ENCODE measurements at places on chromosomes 5 and 9.

- no peak for DNase-seq
These were observed 144.8 kb downstream of the BRINP1 start for GRCh38 chr9:119224431-119224830.

- no peak for DNase-seq
These were observed 134.9 kb downstream of the GABBR2 start for GRCh38 chr9:98573749-98574278.

DNA sequence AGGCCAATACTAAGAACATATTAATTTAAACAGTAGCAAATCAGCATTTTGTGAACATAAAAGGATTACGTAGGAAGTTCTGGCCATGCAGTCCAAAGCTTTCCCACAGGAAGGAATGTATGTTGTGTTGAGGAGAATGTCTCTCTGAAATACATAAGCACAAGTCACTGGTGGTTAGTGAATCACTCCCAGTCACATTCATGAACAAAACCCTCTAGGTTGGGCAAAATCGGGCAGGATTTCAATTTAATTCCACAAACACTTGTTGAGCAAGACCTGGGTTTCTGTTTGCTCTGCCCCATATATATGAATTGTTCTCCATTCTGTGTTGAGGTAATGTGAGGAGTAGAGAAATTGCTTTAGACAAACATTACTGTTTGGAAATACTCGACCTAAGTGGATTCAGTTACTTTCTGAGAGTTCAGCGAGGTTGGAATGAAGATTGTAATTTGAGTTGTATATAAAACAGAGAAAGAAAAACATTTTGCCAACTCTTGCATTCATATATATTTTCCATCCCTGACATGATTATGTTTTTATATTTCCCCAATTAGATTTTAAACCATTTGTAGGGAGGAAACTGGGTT lies 127.6 kb upstream of the RPS23 start:
- DNase-seq, result no peak

DNA sequence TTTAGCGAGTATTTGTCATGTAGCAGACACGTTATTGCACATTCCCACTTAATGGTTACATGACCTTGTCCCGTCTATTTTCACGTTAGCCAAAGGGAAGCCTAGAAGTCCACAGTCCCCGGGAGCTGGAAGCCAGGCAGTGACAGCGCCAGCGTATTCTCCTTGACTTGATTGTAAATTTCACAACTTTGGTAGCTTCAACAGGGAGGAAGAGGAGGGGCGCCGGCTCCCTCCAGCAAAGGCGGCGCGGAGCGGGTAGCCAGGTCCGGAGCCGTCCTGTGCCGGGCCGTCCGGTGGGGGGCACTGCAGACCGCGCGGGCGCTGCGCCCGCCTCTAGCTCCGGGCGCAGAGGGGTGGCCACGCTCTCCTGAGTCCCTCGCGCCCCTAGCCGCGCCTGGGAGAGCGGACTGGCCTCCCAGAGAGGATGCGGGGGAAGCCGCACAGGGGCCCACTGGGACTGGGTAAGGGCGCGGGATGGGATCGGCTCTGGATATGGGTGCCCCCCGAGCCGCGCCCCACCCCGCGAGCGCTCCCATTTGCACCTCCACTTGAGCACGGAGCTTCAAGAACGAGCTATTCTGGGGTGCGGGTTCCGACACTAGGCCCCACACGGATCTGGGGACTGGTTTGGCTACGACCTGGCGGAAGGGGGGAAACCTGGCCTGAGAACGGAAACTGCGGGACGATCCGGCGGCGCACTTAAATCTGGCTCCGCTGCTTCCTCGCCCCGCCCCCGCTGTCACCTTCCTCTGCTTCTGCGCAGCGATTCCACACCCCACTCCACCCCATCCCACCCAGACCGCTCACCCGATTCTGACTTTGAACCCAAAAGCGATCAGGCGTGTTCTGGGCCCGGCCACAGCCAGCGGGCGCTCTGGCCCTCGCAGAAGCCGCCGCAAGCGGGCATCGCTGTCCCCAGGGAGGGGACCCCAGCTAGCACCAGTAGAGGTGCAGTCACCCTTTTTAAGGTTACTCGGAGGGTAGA lies 23.8 kb downstream of the KLF4 start:
- peak; percentile 45 for DNase-seq

GRCh38 chr5:147072622-147073021 lies 162.2 kb upstream of the STK32A start:
- DNase-seq, result no peak

DNA sequence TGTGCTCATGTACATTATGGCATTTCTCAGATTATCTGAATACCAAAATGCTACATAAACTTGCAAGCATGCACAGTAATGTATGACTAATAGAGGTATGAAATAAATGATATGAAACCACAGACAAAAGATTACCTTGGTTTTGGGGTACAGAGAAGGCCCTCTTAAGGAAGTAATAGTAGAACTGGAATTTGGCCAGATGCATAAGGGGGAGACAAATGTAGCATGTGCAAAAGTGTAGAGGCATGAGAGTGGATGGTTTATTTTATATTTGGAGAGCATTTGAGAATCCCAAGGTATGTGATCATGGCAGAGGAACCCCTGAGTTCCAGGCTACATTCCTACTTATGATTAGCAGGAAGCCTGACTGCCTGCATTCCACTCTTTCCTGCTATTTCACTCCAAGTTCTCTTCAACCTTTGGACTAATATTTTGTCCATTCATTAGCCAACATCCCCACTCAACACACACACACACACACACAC lies 74.2 kb downstream of the MAMDC2 start:
- no peak for DNase-seq

DNA sequence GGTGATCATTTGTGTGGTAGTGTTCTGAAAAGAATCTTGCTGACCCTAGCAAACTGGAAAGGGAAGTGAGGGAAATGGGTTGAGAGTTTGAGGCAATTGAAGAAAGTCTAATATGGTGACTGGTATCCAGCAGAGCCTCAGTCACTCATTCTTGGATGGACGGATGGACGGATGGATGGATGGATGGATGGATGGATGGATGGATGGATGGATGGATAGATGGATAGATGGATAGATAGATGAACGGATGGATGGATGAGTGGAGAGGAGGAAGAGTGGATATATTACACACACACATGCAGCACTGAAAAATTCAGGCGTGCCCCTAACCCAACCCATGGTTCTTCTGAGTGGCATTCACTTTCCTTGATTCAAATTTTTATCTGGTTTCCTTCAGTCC lies 277.6 kb downstream of the EBF1 start:
- DNase-seq, result no peak

DNA sequence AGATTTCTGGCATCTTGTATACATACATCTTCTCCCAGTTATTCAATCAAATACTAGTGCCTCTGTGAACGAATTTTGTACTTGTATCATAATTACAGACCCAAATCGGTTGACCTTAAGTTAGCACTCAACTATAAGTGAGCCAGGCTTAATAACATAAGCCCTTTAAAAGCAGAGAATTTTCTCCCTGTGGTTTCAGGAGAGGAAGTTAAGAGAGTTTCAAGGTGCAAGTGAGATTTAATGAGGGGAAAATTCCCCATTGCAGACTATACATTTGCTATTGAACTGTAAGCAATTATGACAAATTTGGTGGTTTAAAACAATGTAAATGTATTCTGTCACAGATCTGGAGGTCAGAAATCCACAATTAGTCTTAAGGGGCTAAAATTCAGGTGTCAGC lies 261.9 kb upstream of the NREP start:
- DNase-seq, result no peak

GRCh38 chr9:91177081-91177480 lies 184.6 kb downstream of the AUH start:
- peak; percentile 32 for DNase-seq

- DNase-seq, result no peak
These were observed 18.6 kb upstream of the ZNF366 start for GRCh38 chr5:72525816-72526215.

DNA sequence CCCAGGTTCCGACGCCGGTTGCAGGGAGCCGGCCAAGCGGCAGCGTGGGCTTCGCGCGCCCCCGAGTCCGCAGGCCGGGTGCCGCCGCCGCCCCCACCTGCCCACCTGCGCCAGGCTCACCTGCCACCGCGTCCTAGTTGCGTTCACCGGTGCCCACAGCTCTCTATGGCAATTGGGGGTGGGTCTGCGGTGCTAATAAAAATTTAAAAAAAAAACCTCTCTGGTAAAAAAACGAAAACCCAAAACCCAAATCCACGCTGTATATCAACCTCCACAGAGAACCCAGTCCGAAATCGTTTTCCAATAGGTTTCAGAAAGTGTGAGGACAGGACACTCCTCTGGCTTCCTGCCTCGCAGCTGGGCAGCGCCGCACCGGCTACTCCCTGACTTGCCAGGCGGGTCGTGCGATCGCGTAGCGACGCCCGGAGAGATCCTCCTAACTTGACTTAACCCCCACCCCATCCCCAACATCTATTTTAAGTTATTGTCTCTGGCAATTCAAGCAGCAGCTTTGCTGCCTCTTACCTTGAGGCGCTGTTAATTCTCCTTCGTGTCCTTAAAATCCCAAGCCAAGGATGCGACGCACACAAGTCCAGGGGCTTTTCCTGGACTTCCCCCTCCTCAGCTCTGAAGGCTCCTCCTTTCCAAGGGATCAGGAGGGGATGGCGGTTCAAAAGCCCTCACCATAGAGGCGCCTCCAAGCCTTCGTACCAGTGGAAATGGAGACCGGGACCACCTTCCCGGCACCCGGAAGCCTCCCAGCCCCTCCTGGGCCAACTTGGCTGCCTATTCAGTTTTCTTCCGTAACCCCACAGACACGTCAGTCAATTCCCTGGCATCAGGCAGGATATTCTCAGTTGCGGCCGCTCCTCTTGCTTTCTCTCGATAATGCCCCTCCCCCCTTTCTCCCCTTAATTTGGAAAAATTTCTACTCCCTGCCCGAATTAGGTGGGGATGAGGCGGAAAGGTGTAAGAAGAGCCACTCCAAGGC lies 1639.4 kb upstream of the C9orf72 start:
- no peak for DNase-seq

- peak; percentile 7 for DNase-seq
These were observed 139.7 kb downstream of the C5orf15 start for GRCh38 chr5:133828722-133829121.

- DNase-seq, result no peak
These were observed 29.3 kb downstream of the RASGEF1C start for GRCh38 chr5:180179442-180180420.

DNA sequence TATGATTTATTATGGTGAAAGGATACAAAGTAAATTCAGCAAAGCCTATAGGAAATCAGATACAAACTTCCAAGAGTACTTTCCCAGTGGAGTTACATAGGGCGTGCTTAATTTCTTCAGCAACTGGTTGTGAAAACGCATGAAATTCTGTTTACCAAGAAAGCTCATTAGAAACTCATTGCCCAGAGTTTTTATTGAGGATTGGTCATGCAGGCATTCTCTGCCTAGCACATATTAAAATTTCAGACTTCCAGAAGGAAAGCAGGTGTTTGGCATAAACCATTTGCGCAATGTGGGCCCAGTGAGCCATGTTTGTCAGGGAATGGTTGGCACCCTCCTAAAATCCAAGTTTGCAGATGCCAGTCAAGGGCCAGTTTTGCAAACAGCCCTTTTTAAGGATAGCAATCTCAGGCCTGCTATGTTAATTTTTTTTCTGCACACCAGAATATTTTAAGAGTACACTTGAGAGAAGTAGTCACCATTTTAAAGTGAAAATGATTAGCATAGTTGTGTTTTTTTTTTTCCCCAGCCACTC lies 311.1 kb upstream of the CHD1 start:
- DNase-seq, result no peak

- DNase-seq, result no peak
These were observed 86.8 kb downstream of the NSUN2 start for GRCh38 chr5:6545770-6546690.

GRCh38 chr9:107036367-107036766 lies 173.4 kb downstream of the ZNF462 start:
- no peak for DNase-seq

GRCh38 chr9:94101162-94101853 lies 17.0 kb downstream of the PTPDC1 start:
- DNase-seq, result no peak

DNA sequence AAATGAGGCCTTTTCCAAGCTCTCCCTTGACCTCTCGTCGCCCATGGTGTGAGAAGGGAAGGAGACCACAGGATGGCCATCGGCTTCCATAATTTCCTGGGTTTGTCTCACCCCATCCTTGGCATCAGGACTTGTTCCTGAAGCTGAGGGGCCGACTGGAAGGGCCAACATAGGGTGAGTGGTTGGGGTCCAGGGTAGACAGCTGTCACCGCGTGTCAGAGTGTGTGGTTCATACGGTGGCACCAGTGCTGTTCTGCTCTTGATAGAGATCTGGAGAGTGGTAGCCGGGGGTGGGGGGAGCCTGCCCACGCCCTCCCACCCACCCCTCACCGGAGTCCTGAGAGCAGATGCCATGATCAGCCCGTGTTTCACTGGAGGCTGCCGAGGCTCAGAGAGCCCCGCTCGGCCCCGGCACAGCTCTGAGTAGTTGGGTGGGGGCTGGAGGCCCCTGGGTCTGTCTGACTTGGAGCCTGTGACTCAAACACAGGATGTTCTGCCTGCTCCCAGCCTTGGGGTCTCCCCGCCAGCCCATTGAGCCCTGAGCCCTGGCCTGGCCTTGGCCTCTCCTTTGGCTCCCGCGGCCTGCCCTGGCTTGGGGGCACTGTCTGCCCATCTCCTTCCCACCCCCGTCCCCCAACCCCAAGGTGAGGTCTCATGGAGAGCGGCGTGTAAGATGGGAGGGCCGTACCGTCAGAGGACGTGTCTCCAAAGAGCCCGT lies 53.1 kb upstream of the IER5L start:
- no peak for DNase-seq

DNA sequence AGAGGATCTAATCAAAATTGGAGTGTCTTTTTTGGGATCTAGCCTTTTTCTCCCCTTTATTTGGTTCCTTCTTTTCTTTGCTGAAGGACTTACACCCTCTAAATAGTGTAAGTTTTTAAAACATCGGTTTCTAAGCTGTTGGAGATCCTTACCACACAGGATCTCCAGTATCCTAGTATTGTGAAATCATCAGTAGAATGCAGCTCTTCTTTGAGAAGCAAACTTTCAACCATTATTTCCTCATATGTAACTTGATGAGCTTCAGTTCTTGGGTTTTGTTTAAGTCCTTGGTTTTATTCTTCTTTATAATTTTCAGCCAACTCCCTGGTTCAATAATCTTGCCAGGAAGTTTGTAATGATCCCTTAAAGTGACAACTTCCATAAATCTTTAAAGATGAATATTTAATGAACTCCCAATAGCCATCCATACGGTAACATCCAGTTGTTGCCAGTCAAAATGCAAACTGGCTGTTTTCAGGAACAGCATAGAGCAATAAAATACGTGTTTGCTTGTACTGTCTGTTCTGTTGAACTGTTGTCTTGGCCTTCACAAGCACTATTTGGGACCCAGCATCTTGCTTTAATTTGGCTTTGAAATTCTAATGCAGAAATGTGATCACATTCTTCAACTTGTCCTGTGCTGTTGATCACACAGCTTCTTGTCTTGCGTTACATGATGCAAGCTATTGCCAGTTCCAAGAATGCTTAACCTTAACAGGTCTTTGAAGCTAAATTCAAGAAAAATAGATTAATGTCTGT lies 34.8 kb upstream of the TTC23L start:
- no peak for DNase-seq

DNA sequence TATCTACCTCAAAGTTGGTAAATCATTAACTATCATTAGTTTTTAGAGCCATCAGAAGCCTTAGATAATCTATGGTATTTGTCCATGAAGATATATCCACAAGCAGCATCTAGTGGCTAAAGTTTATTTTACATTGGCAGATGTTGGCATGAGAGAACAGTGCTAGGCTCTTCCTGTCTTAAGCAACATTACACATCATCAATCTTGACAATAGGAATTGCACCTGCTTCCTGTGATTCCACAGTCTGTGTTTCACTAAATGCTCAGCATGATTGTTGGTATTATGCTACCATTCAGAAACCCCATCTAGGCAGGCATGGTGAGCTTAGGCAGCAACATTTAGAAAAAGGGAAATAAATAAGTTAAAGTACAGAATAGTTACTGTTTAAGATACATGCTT lies 246.6 kb downstream of the SLCO4C1 start:
- DNase-seq, result no peak

- no peak for DNase-seq
These were observed 503.9 kb downstream of the RASEF start for GRCh38 chr9:82558855-82559630.
